ENCODE measurements at places on chromosomes 7 and 10.

- no peak for DNase-seq
Measured at GRCh38 chr10:123117644-123118417, 17.9 kb upstream of the HMX3 start.

GRCh38 chr10:51066231-51066630, 8.1 kb upstream of the PRKG1 start:
- DNase-seq, result no peak

DNA sequence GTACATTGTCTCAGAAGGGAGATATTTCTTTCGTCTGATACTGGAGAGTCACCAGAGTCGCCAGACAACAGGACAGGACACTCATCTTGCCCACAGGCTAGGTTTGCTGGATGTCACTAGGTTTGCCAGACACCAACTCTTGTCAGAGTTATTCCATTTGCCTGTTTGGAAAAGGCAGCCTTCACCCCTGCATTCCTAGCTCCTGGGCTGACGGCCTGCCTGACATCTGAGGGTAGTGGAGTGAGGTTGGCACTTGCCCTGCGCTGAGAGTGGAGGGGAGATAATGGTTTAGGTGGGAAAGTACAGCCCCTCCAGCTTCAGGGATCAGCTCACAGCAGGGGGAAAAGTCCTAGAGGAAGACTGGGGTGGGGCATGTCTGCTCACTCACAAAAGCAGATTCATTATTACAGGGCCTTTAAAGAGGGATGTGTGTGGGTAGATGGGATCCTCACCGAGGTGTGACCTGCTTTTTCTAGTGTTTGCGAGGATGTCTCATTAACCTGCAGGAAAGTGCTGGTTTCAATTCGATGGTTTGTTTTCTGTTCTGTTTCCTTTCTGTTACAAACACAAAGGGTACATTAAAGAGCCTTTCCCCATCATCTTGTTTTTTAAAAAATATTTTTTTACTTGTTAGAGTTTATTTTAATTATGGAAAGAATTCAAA, 79.3 kb upstream of the TNS3 start:
- DNase-seq, result no peak

DNA sequence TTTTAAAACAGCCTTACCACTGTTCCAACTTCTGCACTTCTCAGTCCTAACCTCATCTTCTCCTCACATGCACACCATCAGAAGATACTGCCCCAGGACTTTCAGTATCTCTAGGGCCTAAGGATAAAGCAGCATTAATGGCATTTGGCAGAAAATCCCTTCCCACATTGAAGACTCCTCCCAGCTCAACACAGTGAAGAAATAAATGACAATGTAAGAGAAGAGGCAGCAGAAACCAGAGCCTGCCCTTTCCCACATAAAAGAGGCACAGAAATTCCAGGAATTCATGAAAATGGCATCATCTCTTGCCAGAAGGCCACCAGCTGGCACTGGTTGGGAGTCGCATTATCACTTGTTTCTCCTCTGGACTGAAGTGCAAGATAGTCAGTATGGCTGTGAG, 3.7 kb downstream of the GCC1 start:
- no peak for DNase-seq

- DNase-seq, result peak; percentile 13
Measured at GRCh38 chr7:131108212-131108940, 219.3 kb upstream of the MKLN1 start.

DNA sequence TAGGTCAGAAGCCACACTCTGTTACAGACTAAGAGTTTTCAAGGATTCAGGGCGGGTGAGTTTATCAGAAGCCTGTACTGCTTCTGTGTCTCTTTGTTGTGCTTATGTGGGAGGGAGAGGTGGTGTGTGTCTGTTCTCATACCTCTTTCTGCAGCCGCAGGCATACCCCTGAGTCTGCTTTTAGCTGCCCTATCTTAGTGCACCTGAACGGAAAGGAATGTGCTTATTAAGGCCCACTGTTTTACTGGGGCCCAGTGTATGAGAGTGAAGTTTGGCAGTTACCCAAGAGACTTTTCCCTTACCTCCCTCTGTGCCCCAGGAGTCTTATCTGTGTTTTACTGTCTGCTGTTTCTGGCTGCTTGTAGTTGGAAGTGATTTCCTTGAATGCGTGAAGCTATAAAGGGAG, 104.3 kb downstream of the TYW1 start:
- no peak for DNase-seq

DNA sequence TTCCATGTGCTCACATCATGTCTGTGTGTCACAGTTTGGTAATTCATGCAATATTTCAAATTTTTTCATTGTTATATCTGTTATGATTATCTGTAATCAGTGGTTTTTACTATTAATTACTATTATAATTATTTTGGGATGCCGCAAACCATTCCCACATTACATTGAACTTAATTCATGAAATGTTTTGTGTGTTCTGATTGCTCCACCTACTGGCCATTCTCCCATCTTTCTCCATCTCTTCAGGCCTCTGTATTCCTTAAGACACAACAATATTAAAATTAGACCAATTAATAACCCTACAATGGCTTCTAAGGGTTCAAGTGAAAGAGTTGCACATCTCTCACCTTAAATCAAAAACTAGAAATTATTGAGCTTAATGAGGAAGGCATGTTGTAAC, 398.5 kb downstream of the PCDH15 start:
- DNase-seq, result no peak

DNA sequence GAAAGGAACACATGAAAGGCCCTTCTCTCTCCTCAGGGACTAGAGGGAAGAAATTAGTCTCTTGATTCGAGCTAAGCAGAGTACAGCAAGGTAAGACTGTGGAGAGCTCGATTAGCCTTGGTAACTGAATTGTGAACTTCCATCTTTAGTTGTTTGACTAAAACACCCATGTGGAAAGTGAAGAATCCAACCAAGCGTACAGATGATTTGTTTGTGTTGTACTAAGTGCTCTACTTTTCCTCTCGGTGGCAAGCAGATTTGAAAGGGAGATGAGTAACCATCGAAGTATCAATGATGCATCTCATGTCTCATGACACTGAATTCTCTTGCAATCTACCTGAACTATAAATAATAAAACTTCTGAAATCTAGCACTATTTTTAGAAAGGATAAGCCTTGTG, 80.7 kb downstream of the FZD1 start:
- DNase-seq, result no peak

- DNase-seq, result no peak
Measured at GRCh38 chr10:111146025-111146640, 69.3 kb downstream of the ADRA2A start.

DNA sequence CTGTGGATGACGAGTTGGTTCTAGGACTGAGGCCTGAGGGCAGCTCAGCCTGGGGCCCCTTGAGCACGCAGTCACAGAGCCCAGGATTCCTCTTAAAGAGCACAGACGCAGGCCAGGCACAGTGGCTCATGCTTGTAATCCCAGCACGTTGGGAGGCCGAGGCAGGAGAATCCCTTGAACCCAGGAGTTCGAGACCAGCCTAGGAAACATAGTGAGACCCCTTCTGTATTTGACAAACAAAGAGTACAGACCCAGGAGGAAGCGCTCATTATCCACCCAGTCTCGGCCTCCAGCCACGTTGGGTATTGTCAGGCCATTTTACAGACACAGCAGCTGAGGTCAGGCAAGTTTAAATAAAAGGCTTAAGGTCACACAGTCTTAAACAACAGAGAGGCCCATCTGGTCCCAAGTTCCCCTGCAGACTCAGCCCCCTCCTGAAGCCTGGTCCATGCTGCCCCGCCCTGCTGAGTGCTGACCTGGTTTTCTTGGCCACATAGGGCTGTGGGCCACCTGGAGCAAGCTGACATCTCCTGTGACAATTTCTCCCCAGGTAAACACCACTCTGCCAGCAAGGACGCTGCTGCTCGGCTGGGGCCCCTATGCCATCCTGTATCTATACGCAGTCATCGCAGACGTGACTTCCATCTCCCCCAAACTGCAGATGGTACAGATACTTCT, 12.6 kb downstream of the RGR start:
- DNase-seq, result no peak

- DNase-seq, result no peak
Measured at GRCh38 chr10:101967119-101967518, 88.9 kb downstream of the ARMH3 start.

DNA sequence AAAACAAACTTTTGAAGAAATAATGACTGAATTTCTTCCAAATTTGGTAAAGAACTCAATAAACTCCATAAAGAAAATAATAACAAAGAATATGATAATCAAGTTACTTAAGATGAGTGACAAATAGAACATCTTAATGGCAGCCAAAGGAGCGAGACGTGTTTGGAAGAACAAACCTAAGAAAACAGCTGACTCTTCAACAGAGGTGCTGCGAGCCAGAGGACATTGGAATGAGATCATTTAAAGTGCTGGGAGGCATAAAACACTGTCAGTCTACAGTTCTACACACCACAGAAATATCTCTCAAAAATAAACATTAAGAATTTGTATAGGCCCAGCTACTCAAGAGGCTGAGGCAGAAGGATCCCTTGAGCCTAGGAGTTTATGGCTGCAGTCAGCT, 443.5 kb downstream of the PAXIP1 start:
- DNase-seq, result no peak

DNA sequence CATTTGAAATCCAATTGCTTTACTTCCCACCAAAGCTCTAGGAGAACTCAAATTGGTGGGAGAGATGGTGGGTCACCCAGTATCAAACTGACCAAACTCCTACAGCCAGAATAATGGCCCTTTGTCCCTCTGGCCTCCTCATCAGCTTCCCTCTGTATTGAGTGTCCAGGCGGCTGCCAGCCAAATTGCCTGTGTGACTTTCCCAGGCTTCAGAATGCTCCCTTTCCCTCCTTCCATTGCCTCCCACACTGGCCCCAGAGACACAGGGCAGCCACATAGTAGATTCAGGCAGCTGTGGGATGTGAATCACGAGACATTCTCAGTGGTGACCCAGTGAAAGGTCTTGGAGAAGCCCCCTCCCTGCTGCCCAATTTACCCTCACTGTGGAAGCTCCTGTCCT, 12.7 kb upstream of the VDAC2 start:
- DNase-seq, result no peak

DNA sequence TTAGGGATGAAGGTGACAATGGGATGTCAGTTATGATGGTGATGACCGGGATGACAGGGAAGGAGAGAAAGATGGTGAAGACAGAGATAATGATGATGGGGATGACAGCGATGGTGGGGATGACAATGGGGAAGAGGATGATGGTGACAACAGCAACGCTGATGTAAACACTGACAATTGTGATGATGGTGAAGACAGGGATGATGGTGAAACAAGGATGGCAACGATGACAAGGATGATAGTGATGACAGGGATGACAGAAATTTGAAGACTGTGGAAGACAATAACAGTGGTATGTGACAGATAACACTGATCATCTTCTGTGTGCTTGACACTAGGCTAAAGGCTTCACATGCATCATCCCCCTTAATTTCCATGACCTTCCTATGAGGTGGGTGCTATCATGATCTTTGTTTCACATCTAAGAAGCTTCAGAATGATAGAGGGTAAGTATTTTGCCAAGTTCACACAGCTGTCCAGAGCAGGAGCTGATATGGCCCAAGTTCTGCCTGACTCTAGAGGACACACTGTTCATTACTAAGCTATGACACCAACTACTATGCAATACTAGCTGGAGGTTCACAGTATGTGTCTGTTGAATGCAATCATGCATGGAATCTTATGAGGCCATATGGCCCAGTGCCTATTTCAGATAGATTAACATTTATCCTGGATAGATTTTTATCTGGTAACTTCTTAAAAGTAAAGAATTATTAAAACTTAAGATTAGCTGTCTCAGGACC, 105.6 kb downstream of the RNLS start:
- DNase-seq, result no peak

DNA sequence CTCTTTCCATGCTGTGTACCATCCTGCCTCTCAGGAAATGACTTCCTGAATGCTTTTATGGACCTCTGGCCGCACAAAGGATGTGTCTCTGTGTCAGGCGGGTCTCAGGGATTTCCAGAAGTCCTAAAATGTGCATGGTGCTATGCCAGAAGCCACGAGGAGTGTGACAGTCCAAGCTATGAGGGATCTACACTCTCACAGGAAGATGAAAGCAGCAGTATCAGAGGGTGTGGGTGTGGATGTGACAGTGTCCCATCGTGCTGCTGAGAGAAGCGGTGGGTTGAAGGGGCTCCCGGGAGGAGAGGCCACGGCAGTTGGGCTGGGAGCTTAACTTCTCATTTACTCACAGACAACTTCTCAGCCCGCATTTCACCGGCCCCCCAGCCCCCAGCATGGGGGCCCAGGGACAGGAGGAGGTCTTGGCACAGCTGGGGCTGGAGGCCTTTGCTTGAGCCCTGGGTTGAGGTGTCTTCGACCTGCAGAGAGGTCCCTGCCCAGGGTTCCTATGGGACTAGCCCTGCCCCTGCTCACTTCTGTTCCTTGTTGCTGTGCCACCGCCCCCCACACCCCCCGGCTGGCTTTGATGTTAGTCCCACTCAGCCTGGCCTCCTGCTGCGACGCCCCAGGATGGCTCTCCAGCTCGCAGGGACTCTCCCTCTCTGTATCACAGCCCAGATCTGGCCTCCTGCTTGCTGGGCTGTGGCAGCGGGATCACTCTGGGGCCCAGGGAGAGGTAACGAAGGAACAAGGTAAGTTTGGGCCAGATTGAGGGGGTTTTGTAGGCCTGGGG, 30.8 kb upstream of the EMX2 start:
- DNase-seq, result no peak

DNA sequence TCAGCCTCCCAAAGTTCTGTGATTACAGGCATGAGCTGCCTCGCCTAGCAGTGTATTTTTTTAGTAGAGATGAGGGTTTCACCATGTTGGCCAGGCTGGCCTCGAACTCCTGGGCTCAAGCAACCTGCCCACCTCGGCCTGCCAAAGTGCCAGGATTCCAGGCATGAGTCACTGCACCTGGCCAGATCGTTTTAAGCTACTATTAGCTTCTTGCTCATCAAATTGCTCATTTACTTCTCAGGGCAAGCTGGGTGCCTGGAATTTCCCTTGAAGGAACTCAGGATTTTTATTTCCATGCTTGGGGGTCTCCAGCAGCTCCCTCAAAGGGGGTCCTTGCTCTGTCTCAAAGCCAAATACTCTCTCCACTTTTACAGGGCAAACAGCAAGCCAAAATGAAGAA, 798.0 kb upstream of the AUTS2 start:
- DNase-seq, result no peak

DNA sequence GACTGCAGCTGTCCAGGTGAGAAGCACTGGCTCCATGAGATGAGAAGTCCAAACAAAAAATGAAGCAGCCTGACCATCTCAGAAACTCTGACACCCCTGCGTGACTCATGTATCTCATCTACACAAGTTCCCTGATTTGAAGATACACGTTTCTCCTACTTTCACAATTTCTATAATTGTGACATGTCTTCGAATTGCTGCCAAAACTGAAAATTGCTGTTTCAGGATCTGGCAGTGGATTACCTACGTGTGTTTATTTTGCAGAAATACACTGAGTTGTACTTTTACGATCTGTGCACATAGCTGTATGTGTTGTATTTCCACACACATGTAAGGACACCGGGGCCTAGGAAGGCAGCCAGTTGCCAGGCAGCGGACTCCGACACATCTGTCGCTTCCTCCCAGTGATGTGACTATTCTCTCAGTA, 53.2 kb downstream of the LARP4B start:
- no peak for DNase-seq

All from activated T-helper 1 cell treated with Interleukin-2 at 50 U/mL for 16 hours (primary cell).